ENCODE measurements at places on chromosomes 13 and 19.

- H3K27me3 ChIP-seq: peaks cover 10% of the 10 kb centered on the region
- no peaks in the 10 kb centered on the region for H3K36me3 ChIP-seq
- peaks cover 35% of the 10 kb centered on the region for H3K4me1 ChIP-seq
These were observed 1.1 kb downstream of the FOXO1 start for GRCh38 chr13:40665126-40666044.

DNA sequence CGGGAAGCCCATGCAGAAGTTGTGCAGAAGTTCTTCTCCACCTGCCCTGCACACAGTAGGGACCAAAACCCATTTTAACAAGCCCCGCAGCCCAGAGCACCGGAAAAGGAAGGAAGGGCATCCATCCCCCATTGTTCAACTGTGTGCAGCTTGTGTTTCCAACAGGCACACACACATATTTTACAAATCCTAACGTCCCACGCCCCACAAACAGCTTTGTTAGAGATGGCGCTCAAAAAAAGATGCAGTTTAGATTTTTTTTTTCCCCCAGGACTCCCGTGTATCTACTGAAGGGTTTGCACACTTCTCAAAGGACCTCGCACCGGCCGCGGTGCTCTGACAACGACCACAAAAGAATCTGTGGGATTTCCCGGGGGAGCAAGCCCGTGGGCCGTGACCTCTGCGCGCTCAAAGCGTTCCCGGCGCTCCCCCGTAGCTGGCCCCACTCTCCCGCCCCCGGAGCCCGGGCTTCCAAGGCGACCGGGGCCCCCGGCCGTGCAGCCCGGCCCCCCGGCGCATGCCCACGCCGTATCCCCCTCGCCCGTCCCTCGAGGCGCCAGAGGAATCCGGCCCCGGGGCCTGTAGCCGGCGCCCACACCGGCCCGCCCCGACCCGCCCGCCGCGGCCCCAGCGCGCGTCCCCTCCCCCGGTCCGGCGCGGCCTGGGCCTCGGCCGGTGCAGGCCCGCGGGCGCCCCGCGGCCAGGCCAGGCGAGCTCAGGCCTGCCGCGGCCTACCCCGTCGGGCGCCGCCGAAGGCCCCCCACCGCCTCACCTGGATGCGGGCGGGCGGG lies 523 bp downstream of the ELAVL1 start:
- H3K27me3 ChIP-seq: no peaks in the 10 kb centered on the region
- H3K4me1 ChIP-seq: peaks cover 45% of the 10 kb centered on the region
- H3K36me3 ChIP-seq: peaks cover 4% of the 10 kb centered on the region
- H3K4me3 ChIP-seq: peak overlapping the region; percentile 86
- no peak for DNase-seq

- peaks cover 8% of the 10 kb centered on the region for H3K4me1 ChIP-seq
- no peak for DNase-seq
- H3K27ac ChIP-seq: no peak overlapping the region
- no peak overlapping the region for H3K4me3 ChIP-seq
These were observed 7.4 kb upstream of the PGLS start for GRCh38 chr19:17504030-17504429.

GRCh38 chr19:50414864-50415660 lies 3.7 kb upstream of the SPIB start:
- no peak overlapping the region for H3K4me3 ChIP-seq
- H3K36me3 ChIP-seq: no peaks in the 10 kb centered on the region
- peaks cover 7% of the 10 kb centered on the region for H3K27me3 ChIP-seq
- H3K4me1 ChIP-seq: peaks cover 8% of the 10 kb centered on the region

DNA sequence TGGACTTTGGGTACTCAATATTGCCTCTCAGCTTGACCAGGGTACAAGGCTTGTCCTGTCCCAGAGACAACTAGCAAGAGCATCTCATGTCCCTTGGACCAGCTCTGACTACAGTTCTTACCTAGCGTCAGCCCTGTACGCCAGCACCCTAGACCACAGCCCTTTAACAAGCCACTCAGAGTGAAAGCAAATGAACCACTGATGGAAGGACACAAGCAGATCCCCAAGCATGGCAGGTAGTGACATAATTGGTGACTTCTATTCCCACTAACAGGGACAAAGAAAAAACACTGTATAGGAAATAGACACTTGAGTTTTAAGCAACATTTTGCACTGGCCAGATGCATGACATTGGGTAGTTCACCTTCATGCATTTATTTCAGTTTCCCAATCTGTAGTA lies 8.8 kb upstream of the LRCH1 start:
- H3K4me3 ChIP-seq: no peak overlapping the region
- no peak for DNase-seq
- peaks cover 10% of the 10 kb centered on the region for H3K27me3 ChIP-seq
- H3K4me1 ChIP-seq: peaks cover 3% of the 10 kb centered on the region

DNA sequence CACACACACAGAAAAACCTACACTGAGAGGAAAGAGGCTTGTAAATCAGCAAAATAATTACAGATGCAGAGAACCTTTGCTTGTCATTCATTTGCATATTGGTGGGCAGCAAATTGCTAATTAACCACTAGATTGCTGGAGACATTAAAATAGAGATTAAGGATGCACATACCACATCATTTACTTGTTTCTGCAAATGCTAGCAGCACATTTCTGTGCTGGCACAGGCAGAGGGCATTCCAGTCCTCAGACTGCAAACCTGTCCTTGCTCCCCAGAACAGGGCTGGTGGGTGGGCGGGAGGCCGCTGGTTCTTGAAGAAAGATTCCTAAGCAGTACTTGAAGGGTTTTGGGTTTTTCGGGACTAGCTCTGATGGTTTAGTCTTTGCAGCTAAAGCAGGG lies 941 bp upstream of the SIAH3 start:
- H3K36me3 ChIP-seq: no peaks in the 10 kb centered on the region
- no peak overlapping the region for H3K4me3 ChIP-seq
- no peak overlapping the region for H3K27ac ChIP-seq
- peaks cover 14% of the 10 kb centered on the region for H3K27me3 ChIP-seq

DNA sequence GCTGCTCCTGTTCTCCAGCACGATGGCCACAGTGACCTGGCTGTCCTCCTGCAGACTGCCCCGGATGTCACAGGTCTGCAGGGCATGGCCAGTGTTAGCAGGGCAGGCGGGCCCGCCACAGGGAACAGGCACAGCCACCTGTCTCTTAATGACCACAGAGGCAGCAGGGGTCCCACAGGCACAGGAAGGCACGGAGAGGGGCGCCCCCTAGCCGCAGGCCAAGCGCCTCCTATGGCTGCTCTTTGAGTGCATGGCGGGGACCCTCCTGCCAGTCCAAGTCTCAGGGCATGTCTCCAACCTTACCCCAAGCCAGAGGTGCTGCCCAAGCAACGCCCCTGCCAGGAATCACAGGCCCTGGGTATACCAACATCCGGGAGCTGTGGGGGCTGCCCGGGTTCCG lies 14.1 kb downstream of the IZUMO4 start:
- DNase-seq: no peak
- peaks cover 15% of the 10 kb centered on the region for H3K4me1 ChIP-seq
- H3K36me3 ChIP-seq: peaks cover 39% of the 10 kb centered on the region
- H3K4me3 ChIP-seq: no peak overlapping the region

DNA sequence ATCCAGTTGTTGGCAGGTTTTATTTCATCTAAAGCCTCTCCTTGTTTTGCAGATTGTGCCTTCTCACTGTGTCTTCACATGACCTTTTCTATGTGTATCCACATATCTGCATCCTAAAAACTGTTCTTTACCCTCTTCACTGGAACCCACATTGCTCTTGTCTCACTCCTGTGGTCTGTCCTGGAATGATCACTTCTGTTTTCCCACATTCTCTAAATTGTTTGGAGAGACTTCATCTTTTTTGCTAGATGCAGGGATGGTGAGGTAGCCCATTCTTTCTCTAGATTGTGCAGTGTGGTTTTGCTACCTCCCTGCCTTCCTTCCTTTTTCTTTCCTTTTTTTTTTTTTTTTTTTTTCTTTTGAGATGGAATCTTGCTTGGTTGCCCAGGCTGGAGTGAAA lies 608.6 kb upstream of the MIR17HG start:
- H3K27ac ChIP-seq: no peak overlapping the region
- no peaks in the 10 kb centered on the region for H3K36me3 ChIP-seq
- H3K4me3 ChIP-seq: no peak overlapping the region
- H3K4me1 ChIP-seq: no peaks in the 10 kb centered on the region
- H3K27me3 ChIP-seq: no peaks in the 10 kb centered on the region

DNA sequence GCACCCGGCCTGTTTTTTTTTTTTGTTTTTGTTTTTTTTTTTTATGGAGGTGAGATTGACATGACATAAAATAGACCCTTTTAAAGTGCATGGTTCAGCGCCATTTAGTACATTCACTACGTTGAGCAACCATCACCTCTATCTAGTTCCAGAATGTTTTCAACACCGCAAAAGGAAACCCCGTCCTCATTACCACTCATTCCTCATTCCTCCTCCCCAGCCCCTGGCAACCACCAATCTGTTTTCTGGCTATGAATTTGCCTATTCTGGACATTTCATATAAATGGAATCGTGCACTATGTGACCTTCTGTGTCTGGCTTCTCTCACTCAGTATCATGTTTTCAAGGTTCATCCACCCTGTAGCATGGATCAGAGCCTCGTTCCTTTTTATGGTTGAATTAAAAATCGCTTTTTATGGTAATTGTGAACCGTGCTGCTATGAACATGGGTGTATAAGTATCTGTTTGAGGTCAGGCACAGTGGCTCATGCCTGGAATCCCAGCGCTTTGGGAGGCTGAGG lies 9.9 kb upstream of the ADGRE5 start:
- H3K27me3 ChIP-seq: peaks cover 30% of the 10 kb centered on the region
- no peak for DNase-seq
- H3K4me1 ChIP-seq: peaks cover 92% of the 10 kb centered on the region
- H3K36me3 ChIP-seq: peaks cover 3% of the 10 kb centered on the region
- H3K4me3 ChIP-seq: peak overlapping the region; percentile 77

GRCh38 chr19:20325151-20325550 lies 158.1 kb downstream of the ZNF486 start:
- peaks cover 2% of the 10 kb centered on the region for H3K27me3 ChIP-seq
- no peak overlapping the region for H3K4me3 ChIP-seq
- H3K4me1 ChIP-seq: no peaks in the 10 kb centered on the region
- no peak for DNase-seq
- H3K27ac ChIP-seq: no peak overlapping the region

GRCh38 chr13:90336507-90336906 lies 1011.0 kb upstream of the MIR17HG start:
- no peaks in the 10 kb centered on the region for H3K27me3 ChIP-seq
- H3K4me1 ChIP-seq: no peaks in the 10 kb centered on the region
- H3K36me3 ChIP-seq: no peaks in the 10 kb centered on the region

GRCh38 chr13:32135655-32136054 lies 104.1 kb downstream of the FRY start:
- no peak overlapping the region for H3K27ac ChIP-seq
- H3K27me3 ChIP-seq: no peaks in the 10 kb centered on the region
- H3K4me3 ChIP-seq: no peak overlapping the region
- peaks cover 11% of the 10 kb centered on the region for H3K36me3 ChIP-seq
- DNase-seq: no peak
- peaks cover 10% of the 10 kb centered on the region for H3K4me1 ChIP-seq

DNA sequence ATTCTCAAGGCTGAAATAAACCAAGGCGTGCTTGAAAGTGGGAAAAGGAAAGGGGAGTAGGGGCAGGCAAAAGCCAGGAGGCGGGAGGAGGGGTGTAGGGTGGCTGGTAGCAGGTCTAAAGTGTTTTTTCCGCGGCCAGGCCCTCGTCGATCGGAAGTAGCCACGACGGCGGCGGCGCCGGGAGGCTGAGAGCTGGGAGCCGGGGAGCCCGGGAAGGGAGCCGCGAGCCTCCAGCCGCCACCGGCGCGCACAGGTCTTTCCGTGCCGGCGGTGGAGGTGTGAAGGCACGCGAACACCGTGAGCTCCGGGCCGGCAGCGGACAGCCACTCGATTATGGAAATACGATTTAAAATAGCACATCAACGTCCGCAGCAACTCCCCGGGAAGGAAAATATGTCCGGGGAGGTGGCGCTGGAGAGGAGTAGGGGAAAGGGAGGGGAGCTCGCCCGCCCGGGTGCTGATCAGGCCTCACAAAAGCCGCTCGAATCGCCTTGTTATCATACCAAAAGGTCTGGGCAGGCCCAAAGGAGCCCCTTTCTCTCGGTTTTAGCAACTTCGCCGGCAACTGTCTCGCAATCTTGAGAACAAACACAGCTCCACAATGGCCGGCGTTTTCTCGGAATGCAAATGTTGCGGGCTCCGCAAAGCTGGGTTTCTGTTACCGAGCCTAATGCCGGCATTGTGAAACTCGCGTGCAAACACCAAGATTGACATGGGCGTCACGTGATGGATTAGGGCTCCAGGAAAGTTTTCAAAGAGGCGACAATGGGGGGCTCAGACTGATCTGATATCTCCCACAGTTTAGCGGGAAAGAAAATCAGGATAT lies 2.9 kb upstream of the PCDH8 start:
- H3K36me3 ChIP-seq: peaks cover 8% of the 10 kb centered on the region
- peak overlapping the region; percentile 63 for H3K4me3 ChIP-seq
- peaks cover 26% of the 10 kb centered on the region for H3K4me1 ChIP-seq
- no peak overlapping the region for H3K27ac ChIP-seq

DNA sequence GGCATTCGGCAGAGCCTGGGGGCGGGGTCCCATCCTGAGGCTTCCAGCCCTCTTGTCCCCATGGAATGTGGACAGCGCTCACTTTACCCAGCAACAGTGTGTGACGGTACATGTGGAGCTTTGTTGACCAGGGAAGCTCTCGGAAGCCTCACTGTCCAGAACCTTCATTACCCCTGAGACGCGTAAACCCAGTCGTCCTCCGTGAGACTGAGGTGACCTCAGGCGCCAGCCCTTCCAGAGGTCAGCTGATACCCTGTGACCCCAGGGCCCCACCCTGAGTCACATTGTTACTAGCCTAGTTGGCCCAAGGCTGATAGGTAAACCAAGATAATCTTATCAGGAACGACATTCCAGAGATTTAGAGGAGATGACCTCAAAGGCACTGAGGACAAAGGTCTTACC lies 10.2 kb upstream of the TMEM160 start:
- H3K4me3 ChIP-seq: no peak overlapping the region
- H3K27ac ChIP-seq: no peak overlapping the region
- no peaks in the 10 kb centered on the region for H3K4me1 ChIP-seq
- DNase-seq: no peak
- H3K27me3 ChIP-seq: peaks cover 3% of the 10 kb centered on the region

- H3K4me1 ChIP-seq: peaks cover 70% of the 10 kb centered on the region
- H3K27ac ChIP-seq: peak overlapping the region; percentile 96
- DNase-seq: peak; percentile 95
- peaks cover 43% of the 10 kb centered on the region for H3K36me3 ChIP-seq
- H3K27me3 ChIP-seq: peaks cover 69% of the 10 kb centered on the region
These were observed 5.8 kb downstream of the KLF2 start for GRCh38 chr19:16330368-16330801.

DNA sequence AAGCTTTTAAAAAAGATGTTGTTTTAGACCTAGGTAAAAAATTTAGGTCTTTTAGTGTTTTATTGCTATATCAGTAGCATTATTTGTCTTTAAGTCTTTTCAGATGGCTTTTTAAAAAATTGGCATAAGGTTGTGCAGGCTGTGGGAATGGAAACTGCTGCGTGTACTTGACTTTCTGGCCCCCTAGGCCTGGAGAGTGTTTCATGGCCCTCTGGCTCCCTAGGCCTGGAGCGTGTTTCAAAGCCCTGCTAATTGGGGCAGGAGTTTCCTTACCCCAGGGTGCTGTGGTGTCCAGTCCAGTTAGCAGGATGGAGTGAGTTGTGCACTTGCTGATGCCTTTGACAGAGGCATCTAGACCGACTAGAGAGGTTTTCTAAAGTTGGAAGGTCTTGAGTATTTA lies 23.8 kb downstream of the PRAM1 start:
- DNase-seq: no peak
- peaks cover 53% of the 10 kb centered on the region for H3K4me1 ChIP-seq
- no peak overlapping the region for H3K4me3 ChIP-seq
- H3K27ac ChIP-seq: no peak overlapping the region
- H3K27me3 ChIP-seq: peaks cover 9% of the 10 kb centered on the region
- peaks cover 40% of the 10 kb centered on the region for H3K36me3 ChIP-seq

GRCh38 chr13:27339299-27339698 lies 68.7 kb downstream of the RASL11A start:
- H3K27ac ChIP-seq: no peak overlapping the region
- H3K4me3 ChIP-seq: no peak overlapping the region
- H3K4me1 ChIP-seq: no peaks in the 10 kb centered on the region

All from immature natural killer cell (primary cell).